OCI-LY7 (cell line): ENCODE measurements at places on chromosomes 1 and 21. TPM values are rescaled to one million over a fixed set of nuclear protein-coding genes. Genes with fewer than 3 reads are reported as not detected.

DNA sequence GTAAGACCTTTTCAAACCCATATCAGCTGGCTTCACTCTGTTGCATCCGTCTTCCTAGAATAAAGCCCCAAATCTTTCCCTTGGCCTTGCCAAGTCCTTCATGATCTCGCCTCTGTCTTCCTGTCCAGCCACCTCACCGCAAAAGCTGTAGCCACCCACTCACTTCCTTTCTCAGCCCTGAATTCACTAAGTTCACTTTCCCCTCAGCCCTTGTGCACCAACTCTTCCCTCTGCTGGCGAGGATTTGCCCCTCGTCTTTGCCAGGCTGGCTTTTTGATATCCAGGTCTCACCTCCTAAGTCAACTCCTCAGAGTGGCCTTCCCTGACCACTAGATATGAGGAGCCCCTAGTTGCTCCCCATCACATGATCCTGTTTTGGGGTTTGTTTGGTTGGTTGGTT lies 3.9 kb upstream of the COL16A1 start:
- DNase-seq = no peak

DNA sequence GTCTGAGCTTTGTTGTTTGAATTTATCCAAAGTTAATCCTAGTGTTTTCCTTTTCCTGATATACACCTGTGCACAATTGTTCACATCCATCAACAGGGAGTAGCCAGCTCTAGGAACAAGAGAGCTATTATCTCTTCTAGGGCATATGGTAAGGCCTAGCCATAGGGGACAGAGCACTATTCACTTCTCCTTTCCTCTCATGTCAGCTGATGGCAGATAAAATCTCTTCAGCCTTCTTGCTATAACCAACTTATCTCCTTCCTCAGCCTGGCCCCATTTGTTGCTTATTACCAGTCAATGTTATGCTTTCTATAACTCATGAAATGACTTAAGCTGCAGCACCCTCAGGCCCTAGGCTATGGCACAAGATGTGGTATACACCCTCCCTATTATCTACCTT lies 38.9 kb downstream of the PATJ start:
- DNase-seq = no peak

GRCh38 chr21:42747276-42747701 lies 93.9 kb downstream of the PDE9A start:
- no peak for DNase-seq

GRCh38 chr1:107689159-107689558 lies 275.8 kb downstream of the VAV3 start:
- DNase-seq = no peak

DNA sequence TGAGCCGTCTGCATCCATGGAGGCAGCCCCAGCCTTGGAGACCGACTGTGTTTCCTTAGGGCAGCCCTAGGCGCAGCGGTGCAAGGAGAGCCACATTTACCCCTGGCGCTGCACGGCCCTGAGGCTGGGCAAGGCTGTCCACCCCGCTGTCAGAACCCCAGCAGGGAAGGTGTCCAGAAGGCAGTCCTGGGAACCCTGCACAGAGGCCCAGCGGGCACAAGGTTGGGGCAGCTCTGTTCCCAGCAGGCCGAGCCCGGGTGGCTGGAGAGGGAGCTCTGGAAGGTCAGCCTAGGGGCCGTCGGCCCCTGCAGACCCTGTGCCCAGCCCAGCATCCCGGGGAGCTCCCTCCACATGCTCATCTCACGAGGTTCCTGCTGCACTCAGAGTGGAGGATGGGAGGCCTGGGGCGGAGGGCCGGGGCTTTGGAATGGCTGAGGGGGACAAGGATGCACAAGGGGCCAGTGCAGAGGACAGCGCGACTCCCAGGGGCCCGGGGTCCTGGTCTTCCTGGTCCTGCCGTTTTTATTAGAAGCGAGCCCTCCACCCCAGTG lies 19.9 kb upstream of the SAMD11 start:
- no peak for DNase-seq

DNA sequence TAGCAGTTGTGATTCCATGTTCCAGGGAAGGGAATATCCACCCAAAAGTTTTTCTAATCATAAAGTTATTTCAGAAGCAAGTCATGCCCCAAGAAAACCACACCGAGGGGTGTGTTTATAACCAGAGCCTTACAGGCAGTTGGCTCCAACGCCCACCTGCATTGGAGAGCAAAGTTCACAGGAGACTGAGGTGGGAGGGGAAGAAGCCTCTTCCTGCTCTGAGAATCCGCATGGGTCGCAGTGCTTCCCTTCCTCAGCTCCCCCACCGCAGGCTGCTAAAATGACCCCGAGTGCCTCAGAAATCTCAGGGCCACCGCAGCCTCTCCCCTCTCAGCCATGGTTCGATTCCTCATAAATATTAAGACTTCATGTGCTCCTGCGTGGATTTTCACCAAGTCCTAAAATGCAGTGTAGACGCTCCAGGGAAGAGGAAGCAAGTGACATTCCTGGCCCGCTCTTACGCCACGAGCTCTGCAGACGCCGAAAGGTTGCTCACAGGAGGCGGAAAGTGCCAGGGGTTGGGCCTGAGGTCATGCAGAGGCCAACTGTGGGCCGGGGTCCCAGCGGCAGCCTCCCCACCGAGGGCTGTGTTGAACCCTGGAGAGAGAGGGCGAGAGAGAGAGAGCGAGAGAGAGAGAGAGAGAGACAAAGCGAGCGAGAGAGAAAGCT lies 13.4 kb upstream of the SPSB1 start:
- no peak for DNase-seq

DNA sequence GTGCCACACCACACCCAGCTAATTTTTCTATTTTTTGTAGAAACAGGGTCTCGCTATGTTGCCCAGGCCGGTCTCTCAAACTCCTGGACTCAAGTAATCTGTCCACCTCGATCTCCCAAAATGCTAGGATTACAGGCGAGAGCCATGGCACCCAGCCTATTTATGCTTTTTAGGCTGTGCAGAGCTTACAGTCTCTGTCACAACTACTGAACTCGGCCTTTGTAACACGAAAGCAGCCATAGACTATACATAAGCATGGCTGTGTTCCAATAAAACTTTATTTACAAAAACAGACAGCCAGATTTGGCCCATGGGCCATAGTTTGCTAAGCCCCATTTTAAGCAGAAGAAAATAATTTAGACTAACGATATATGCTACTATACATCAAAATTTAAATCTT lies 54.4 kb downstream of the NID1 start:
- DNase-seq = no peak

The PLA2G2F gene
- total RNA-seq = not detected in 2 replicates

The ISG15 gene
- total RNA-seq = 53.4 and 65.4 TPM in 2 replicates

- peak; percentile 68 for DNase-seq
These were observed 204.3 kb downstream of the KCNJ6 start for GRCh38 chr21:37711836-37712568.

DNA sequence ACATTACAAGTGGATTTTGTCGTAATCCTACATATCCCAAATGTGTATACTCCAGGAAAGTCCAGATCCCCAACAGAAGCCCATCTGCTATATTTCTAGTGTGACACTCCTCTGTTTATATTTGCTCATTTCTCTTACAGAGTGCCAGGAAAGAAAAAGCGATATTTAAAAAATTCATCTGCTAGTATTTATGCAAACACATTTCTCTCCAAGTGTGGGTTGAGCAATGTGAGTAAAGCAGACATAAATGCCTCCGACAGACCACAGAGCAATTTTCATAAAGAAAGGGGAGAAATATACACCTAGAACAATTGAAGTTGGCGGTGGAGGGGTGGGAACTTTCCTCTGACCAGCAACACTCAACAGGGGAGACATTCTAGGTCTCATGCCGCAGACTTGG lies 22.2 kb upstream of the RAP1A start:
- DNase-seq = no peak

The CNTN2 gene
- total RNA-seq = not detected in 2 replicates

The FCGR3A gene
- total RNA-seq = not detected in 2 replicates

DNA sequence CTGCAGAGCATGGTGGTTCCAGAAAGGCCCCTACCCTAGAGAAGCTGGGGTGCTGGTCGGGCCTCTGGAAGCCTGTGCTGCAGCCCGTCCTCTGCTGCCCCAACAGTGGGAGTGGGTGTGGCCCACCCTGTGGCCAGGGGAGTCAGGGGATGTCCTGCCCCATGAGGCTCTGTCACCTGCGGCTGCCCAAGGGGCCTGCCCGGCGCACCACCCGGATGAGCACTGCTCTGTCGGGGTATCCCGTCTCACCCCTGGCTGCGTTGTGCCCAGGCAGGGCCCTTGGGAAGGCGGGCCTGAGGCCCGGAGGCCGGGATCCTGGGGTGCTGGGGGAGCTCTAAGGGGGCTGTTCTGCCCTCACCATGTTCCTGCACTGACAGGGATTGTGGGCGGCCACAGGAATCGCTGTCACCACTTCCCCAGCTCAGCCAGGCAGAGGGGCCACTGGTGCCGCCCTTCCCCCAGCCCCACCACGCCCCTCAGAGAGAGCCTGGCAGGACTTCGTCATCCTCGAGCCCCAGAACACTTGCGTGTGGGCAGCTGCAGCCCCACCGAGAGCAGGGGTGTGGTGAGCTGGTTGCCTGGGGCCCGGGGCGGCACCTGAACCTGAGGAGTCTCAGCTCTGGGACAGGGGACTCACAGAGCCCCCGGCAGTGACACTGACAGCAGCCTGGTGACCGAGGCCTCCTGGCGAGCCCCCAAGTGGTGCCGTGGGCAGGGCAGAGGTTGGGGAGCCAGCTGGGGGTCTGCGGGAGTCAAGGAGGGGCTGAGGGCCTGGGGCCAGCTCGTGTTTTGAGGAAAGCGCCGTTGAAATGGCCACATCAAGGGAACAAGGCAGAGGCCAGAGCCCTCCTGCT lies 20.2 kb downstream of the PANK4 start:
- no peak for DNase-seq

GRCh38 chr1:24387636-24388175 lies 25.9 kb downstream of the STPG1 start:
- no peak for DNase-seq

The SFN gene
- 1.8 and 3.9 TPM in 2 replicates for total RNA-seq

- no peak for DNase-seq
These were observed 144.2 kb downstream of the DHRS3 start for GRCh38 chr1:12473596-12474362.

DNA sequence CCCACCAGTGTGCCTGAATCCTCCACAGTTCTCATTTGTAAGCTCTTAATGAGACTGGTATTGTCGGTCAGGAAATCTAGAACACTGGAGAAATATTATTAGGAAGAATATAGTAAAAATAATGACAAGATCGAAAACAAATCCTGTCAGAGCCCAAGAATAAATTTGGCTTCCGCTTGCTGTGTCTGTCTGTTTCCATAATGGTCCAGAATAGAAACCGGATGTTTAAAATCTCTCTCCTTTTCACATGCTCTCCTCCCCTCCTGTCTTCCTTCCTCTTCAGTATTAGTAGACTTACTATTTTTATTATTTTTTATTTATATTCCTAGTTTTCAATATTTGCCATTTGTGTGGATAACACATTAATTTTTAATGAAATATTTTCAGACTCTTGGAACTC lies 187.7 kb downstream of the SDCCAG8 start:
- no peak for DNase-seq

The DMBX1 gene
- total RNA-seq = not detected in 2 replicates

DNA sequence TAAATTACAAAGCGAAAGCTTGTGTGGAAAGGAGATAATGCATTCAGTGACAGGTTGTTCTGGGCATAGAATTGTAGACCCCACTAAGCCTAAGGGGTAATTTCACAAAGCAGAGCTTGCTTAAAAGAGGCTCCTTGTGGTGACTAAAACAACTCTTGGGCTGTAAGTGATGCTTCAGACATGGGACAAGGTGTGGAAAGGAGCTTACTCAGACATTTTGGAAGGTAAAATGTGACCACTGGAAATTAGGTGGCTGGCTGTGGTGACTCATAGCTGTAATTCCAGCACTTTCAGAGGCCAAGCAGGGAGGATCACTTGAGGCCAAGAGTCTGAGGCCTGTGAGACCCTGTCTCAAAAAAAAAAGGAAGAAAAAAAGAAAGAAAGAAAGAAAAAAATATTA lies 51.1 kb upstream of the LRRC8C start:
- DNase-seq = no peak

- no peak for DNase-seq
These were observed 67.4 kb upstream of the DMRTA2 start for GRCh38 chr1:50490640-50491039.

The RNU1-3 gene
- total RNA-seq = 1,721 and 1,968 TPM in 2 replicates

GRCh38 chr1:156673387-156674121 lies 3.7 kb downstream of the NES start:
- no peak for DNase-seq

The SPATA21 gene
- 0.33 and 0.40 TPM in 2 replicates for total RNA-seq

The LEMD1 gene
- 0.63 TPM in 1 of 2 replicates, not detected in the other for total RNA-seq

- no peak for DNase-seq
These were observed 94.6 kb downstream of the ADARB1 start for GRCh38 chr21:45169001-45169400.

DNA sequence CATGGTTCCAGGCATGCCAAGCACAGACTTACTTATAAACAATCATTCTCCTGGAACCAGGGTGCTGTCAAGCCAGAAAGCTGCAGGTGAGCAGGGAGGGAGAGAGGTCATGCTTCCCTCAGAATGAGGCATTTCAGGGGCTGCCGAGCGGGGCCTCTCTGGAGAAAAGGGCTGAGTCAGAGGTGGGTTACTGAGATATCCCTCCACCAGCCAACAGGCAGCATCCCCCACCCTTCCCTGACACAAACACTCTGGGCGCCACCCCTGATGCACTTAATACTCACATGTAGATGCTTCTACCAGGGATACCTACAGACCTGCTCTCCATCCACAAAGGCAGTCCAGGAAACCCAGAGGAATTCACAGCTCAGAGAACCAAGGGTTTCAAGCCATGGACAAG lies 13.1 kb downstream of the STK40 start:
- no peak for DNase-seq
